B cell (primary cell): ENCODE measurements at places on chromosomes 2 and 18. TPM values are rescaled to one million over a fixed set of nuclear protein-coding genes. Genes with fewer than 3 reads are reported as not detected.

ATOH8 gene
- not detected in 2 replicates for total RNA-seq

DNA sequence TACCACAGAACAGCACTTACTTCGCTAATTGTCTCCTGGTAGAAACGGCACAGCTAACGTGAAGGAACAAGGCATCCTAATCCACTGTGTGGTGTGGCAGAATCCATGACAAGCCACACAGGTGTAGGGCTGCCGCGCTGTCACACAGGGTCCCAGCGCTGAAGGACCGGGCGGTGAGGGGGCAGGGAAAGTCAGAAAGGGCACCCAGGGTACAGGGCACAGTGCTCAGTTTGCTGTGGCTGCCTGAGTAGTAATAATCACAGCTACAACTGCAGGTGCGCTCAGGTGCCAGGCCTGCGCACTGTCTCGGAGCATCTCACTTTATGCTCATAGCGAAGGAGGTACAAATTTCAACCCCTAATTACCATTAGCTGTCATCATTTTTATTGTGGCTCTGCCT is 55.2 kb upstream of the CAB39 start:
- DNase-seq: no peak
- H3K36me3 ChIP-seq: no peaks in the 10 kb centered on the region
- H3K4me3 ChIP-seq: no peak overlapping the region

DNA sequence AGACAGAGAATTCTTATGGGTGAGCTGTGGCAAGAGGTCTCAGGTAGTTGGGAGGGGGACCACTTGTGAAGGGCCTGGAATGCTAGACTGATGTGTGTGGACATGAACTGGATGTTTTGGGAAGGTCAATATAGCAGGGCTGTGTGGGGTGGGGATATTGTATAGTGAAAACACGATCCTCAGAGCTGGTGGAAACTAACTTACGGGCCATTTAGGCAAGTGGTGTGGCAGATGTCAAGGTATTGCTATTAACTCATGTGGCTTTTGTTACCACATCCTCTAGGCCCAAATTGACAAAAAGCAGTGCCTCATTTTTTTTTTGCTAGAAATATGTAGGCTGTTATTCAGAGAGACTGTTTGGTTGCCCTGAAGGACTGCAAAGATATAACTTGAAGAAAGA is 8.0 kb upstream of the GALNT1 start:
- H3K4me1 ChIP-seq: no peaks in the 10 kb centered on the region
- no peak overlapping the region for H3K27ac ChIP-seq
- no peaks in the 10 kb centered on the region for H3K27me3 ChIP-seq
- no peak for DNase-seq
- H3K4me3 ChIP-seq: no peak overlapping the region

DNA sequence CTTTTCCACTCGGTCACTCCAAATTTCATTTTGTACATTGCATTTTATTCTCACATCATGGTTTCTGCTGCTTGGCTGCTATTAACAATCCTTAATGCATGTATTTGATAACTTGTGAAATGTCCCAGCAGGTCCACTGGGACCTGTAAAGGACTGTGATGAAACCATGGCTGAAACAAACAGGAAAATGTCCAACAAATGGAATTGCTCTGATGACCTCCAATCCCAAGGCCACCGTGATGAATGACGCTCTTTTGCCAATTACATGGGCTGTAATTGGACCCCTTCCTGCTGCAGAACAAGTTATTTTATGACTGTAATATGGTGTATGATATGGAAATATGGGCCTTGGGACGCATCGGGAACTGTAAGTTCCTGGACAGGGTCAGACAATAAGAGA is 224.2 kb upstream of the CXCR4 start:
- no peak overlapping the region for H3K27ac ChIP-seq
- H3K4me1 ChIP-seq: no peaks in the 10 kb centered on the region
- H3K36me3 ChIP-seq: no peaks in the 10 kb centered on the region
- H3K27me3 ChIP-seq: no peaks in the 10 kb centered on the region

GRCh38 chr2:101986376-101986775 is 5.4 kb upstream of the IL1R2 start:
- DNase-seq: no peak
- H3K27ac ChIP-seq: no peak overlapping the region
- H3K4me1 ChIP-seq: peaks cover 13% of the 10 kb centered on the region
- no peak overlapping the region for H3K4me3 ChIP-seq
- H3K27me3 ChIP-seq: no peaks in the 10 kb centered on the region

DNA sequence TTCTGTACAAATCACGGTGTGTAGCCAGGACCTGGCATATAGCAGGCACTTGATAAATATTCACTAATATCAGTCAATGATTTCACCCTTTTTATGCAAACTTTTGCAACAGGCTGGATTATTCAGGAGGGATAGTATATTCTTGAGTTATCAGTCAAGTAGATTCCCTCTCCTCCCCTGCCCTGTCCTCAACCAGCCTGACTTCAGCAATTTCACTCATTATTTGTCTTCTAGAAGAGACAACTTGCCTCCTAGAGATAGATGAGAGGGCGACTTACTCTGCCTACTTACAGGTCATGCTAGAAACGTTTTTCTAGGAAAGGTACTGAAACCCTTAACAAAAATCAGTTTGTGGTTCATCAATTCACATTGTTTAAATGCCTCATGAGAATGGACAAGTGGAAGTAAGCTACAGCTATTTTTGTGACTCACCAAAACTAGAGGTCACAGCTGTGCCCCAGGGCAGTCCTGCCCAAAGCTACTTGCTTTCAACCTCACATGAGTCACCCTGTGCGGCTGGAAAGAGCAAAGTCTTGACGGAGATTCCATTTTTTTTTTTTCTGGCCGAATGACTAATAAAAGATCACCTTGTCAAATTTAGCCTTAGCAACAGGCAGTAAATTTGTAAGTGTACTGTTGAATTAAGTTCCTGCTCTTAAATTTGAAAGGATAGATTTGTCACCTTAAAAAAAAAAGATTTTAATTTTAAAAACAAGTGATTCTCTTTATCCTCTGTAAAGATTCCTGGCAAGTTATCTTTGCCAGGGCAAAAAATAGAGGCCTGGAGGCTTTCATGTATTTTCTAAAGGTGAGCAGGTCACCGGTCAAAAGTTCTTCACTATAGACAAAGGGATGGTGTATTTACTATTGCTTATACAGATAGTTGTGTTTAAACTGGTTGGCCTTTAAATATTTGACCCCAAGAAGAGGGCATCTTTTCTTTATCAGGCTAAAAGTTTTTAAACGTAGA is 109.0 kb upstream of the SLC35G4 start:
- H3K36me3 ChIP-seq: no peaks in the 10 kb centered on the region
- no peaks in the 10 kb centered on the region for H3K4me1 ChIP-seq
- no peaks in the 10 kb centered on the region for H3K27me3 ChIP-seq
- H3K4me3 ChIP-seq: no peak overlapping the region

- H3K4me1 ChIP-seq: peaks cover 18% of the 10 kb centered on the region
- peaks cover 4% of the 10 kb centered on the region for H3K36me3 ChIP-seq
- H3K27me3 ChIP-seq: no peaks in the 10 kb centered on the region
- no peak overlapping the region for H3K4me3 ChIP-seq
- no peak overlapping the region for H3K27ac ChIP-seq
These were observed 33.8 kb downstream of the LCLAT1 start for GRCh38 chr2:30480703-30481322.

DNA sequence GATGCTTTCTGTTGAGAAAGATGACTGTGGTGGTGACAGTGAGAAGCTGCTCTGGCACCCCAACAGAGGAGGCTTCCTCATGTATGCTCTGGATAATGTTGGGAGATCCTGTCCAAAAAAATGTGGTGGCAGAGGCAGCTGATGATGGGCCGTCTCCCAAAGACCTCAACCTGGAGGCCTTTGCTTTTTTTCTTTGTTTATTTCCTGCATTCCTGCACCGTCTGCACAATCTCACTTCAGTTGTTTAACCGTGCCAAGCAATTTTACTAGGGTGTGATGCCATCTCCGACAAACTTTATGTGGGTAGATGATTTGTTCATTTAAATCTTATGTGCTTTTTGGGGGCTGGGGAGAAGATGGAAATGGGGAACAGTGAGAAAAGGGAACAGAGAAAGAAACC is 62.2 kb upstream of the IGFBP5 start:
- H3K4me3 ChIP-seq: no peak overlapping the region
- H3K27me3 ChIP-seq: no peaks in the 10 kb centered on the region
- no peaks in the 10 kb centered on the region for H3K36me3 ChIP-seq
- DNase-seq: no peak

DNA sequence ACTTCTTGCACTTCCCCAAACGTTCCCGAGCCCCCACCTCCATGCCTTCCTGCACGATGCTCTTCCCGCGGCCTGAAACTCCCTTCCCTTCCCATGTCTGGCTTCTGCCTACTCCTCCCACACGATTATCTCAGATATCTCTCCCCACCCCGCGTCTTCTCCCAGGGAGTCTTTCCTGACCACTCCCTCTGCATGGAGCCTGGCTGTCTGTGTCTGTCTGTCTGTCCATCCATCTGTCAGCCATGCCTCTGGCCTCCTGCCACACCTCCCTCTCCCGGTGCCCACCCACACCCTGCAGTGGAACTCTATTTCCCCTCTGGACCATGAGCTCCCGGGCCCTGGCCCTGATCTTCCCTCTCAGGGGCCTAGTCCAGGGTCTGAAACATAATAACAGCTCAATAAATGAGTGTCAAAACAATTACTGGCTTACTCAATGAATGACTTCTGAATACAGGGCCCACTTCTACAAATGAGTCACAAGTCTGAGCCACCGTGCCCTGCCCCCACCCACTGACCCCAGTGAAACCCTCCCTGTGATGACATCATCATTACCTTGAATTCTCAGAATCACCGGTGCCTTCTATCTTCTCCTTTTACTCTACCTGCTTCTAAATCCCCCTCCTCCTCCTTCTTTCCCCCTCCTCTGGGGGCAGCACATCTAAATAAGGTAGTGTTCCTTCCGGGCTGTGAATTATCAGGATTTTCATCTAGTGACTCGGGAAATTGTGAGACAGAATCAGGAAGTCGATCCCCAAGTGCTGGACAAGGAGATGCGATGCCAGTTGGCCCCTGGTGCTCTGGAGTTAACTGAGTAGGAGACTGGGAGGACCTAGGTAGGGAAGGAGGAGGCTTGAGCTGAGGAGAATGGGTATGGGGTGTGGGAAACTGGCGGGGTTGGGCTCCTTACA is 46.1 kb upstream of the PLB1 start:
- H3K4me3 ChIP-seq: no peak overlapping the region
- H3K36me3 ChIP-seq: no peaks in the 10 kb centered on the region
- no peak for DNase-seq
- H3K27ac ChIP-seq: no peak overlapping the region
- H3K4me1 ChIP-seq: no peaks in the 10 kb centered on the region
